ENCODE measurements at places on chromosomes 1 and 21.

GRCh38 chr1:222787729-222788128 lies 27.1 kb upstream of the DISP1 start:
- DNase-seq: peak; percentile 45

DNA sequence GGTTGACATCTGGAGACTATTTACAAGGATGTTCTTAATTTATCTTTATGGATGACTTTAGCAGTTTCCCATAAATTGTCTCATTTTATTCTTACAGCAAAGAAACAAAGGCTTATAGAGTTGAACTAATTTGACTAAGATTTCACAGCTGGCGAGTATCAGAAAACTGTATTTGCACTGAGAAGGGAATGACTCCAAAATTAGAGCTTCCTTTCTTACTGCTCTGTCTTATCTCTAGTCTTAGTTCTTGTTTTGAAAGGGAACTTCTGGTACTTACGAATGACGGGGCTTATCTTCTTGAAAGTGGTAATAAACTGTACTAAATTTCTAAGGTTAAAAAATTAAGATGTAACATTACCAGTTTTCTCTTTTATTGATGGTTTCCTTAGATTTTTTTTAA lies 13.6 kb downstream of the CNST start:
- no peak for DNase-seq

- no peak for DNase-seq
Observed at GRCh38 chr1:204358605-204359004, 1.1 kb downstream of the PLEKHA6 start.

DNA sequence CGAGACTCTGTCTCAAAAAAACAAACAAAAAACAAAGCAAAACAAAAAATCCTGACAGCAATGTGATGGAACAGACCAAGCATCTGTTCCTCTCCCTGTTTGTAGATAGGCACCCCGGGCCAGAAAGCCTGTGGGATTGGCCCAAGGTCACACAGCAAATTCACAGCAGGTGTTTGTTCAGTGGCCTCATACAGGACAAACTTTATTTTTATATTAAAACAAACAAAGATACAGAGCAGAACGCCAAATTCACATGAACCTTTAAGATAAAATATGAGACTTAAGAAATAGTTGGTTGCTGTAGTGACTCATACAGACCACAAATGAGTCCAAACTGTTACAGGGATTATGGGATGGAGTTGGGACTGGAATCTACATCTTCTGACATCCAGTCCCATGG lies 2.3 kb upstream of the CELA2A start:
- DNase-seq: peak; percentile 72

- DNase-seq: no peak
Observed at GRCh38 chr1:19186001-19186400, 24.1 kb downstream of the UBR4 start.

DNA sequence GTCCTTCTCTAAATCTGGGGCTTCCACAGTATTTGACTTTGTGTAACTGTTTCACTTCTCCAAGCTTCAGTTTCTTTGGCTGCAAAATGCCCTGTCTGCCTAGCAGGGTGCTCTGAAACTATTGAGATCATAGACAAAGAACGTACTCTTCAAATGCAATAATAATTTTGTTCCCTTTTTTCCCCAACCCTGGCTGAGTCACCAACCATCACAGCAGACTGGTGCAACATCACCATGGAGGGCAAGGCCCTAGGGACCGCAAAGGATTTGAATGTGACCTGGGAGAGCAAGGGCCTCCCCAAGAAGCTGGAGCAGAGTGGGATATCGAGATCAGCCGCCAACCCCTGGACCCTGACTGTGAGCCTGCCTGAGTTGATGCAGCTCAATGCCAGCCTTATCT lies 115.0 kb downstream of the FCRL5 start:
- DNase-seq: peak; percentile 3

DNA sequence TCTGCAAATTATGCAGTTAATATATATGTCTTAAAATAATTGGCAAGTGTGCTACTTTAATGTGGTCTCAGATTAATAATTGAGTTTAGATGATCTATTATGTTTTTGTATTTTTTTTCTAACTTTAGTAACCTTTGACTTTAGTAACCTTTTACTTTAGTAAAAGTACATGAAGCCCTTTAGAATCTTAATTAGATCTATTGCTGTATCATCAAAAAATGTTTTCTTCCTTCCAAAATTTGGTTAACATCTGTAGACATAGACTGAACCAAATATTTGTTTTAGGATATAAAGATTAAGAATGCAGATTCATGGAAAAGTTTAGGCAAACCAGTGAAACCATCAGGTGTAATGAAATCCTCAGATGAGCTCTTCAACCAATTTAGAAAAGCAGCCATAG lies 25.7 kb upstream of the EPHX4 start:
- no peak for DNase-seq

DNA sequence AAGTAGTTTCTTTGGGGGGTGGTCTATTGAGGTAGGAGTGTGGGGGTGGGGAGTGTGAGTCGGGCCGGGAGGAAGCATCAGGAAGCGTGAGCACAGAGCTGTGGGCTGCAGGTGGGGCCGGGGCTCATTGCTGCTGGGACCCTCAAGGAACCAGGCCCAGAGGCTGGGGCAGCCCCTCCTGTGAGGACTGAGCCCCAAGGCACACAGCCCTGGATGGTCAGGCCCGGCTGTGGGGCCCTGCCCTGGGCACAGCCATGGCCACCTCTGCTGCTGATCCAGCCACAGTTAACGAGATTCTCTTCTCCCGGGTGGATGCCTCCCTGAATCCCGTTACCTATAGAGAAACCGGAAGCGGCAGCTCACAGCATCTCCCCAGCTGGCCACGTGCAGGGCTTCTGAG lies 22.9 kb upstream of the SUMO3 start:
- no peak for DNase-seq

GRCh38 chr1:38715415-38715814 lies 144.2 kb downstream of the RRAGC start:
- no peak for DNase-seq

GRCh38 chr1:206464456-206464964 lies 5.8 kb upstream of the IKBKE start:
- DNase-seq: peak; percentile 98

DNA sequence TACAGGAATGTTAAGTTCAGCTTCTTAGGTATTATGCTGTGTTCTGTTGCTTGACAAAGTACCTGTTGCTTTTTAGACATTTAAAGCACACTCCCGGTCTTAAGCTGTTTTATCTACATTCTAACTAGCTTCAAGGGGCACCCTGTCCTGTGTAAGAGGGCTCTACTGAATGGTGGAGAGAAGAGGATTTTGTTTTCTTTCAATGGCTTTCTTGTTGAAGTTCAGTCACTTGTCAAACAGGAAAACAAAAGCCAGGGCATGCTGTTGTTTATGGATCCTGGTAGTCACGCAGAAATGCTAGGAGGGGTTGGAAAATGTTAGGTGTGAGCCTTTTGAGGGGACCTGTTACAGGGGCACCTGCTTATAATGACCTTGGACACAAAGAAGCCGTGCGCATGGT lies 30.7 kb downstream of the PGM1 start:
- DNase-seq: no peak

DNA sequence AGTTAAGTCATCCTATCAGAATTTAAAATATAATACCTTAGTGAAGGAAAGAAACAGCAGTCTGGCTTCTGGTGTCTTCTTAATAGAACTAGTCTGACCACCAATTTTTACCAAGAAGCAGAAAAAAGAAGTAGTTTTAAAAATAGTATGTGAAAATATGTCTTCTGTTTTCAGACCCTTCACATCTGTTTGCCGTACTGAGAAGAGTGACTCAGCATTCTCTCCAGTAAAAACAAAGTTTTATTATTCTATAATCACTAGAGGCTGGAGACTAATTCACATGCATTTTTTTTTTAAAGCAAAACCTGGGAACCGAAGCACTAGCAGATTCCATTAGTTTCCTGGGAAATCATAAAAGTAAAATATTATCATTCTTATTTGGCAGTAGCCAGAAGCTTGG lies 163.8 kb downstream of the COL24A1 start:
- peak; percentile 62 for DNase-seq

DNA sequence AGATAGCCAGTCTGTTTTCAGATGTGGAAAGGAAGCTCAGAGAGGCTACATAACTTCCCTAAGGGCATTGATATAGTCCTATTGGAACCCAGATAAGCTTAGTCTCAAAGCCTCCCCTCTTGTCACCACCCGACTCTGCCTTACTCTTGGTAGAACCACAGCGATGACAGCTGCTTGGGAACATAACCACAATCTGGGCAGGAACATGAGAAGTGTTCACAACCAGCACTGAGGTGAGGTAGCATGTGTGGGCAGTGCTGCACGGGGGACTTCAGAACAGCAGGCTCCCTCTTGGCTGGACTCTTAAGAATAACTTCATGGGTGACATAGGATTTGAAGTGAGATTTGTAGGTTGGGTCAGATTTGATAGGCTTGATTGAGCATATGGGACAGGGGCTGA lies 9.3 kb upstream of the S100A10 start:
- no peak for DNase-seq

All from GM23248 (cell line).